Stimulated activated CD4-positive, alpha-beta T cell treated with anti-CD3 and anti-CD28 coated beads, TNF-alpha, amount 100 ng/mL, for 1 hour (primary cell): ENCODE measurements at places on chromosomes 12 and 14.

GRCh38 chr14:88346048-88346639 is 23.1 kb upstream of the KCNK10 start:
- DNase-seq: no peak

GRCh38 chr12:116484807-116485206 is 74.4 kb upstream of the MAP1LC3B2 start:
- no peak for DNase-seq

DNA sequence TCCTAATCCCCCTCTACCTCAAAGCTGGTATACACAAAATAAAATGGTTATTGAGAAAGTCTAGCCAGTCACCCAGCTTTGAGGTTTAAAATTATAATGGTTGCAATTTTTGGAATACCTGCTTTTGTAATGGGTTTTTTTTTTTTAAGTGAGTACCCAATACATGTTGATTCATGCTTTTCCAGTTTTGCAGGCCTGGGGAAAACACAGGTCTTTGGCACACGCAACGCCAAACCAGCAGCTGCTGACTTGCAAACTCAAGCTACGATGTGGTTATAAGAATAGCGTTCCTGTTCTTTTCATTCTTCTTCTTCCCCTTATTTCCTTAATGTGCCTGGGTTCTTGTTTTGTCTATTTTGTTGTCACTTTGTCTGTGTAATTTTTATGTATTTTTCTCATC is 233.0 kb downstream of the EGLN3 start:
- no peak for DNase-seq

DNA sequence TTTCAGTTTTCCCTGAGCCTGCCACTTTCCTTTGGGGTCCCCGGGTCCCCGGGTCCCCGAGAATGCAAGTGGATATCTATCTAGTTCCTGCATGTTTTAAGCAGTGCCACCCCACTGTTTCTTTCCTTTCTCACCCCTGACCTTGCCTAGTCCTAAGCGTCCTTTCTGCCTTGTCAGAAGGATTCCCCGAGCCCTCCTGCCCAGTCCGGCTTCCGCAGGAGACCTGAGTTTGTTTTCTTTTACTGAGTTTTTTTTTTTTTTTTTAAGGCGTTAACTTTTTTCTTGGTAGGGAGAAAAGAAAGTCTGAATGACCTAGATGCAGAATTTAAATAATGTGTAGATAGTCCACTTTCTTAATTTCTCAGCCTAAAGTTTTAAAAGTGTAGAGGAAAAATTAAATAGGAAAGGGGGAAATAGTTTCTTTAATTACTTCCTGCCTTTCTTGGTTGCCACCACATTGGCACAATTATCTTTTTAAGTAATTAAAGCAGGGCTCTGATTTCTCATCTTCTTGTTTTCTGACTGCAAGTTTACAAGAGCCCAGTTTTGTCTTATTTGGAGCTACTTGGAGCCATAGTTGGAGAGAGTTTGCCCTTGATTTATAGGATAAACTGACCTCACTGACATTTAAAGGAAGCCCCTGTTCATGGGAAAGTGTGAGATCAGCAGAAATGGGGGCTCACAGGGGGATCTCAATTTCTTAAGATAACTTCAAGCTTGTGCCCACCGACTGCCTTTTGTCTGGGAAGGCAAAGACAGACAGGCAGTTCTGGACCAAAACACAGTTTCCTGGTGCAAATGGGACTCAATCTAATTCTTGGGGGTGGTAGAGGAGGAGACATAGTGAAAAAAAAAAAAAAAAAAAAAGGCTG is 2.9 kb downstream of the PAX9 start:
- DNase-seq: no peak
